Retina (tissue), 1 donor: ENCODE measurements at places on chromosomes 1 and 21.

DNA sequence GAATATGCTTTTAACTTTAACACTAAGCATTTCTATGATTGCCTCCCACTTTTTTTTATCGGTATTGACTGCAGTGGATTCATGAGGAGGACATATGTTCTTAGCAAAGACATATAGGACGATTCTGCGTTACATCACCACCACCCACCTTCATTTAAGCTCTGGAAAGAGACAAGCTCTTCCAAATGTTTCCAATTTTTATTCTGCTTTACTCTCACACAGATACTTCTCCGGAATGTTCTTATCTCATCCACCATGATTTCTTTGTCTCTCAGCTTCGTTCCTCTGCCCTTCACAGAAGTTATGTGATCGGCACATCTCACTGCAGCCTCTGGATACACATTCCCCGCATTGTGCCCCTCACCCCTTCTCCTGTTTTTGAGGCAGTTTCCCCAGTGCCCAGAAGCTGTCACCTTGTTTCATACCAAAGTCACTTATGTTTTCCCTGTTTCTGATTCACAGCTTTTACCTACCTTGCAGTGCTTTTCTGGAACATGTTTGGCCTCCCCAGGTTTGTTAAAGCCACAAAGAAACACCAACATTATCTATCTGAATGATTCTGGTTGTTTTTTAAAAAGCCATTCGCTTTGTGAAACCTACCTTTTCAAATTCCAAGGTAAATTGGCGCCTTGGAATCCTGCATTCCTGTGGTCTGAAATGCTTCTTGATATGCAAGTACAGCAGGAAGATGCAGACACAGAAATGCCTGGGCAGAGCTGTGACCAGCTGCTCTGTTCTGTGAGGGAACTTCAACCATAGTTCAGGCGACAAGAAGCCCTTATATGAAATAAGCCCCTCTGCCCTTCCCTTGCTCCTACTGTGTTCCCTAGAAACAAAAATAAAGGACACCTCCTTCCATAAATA, 1020.2 kb downstream of the TTLL7 start:
- DNase-seq: no peak

- no peak for DNase-seq
These were observed 15.5 kb upstream of the LEPR start for GRCh38 chr1:65404941-65405340.

GRCh38 chr1:158794247-158794646, 13.2 kb upstream of the OR6N2 start:
- no peak for DNase-seq

GRCh38 chr1:115430441-115431158, 92.6 kb upstream of the NGF start:
- DNase-seq: no peak

- no peak for DNase-seq
These were observed 65.9 kb downstream of the FMO4 start for GRCh38 chr1:171379846-171380245.

GRCh38 chr1:36321119-36321951, 2.1 kb downstream of the EVA1B start:
- DNase-seq: peak; percentile 89

DNA sequence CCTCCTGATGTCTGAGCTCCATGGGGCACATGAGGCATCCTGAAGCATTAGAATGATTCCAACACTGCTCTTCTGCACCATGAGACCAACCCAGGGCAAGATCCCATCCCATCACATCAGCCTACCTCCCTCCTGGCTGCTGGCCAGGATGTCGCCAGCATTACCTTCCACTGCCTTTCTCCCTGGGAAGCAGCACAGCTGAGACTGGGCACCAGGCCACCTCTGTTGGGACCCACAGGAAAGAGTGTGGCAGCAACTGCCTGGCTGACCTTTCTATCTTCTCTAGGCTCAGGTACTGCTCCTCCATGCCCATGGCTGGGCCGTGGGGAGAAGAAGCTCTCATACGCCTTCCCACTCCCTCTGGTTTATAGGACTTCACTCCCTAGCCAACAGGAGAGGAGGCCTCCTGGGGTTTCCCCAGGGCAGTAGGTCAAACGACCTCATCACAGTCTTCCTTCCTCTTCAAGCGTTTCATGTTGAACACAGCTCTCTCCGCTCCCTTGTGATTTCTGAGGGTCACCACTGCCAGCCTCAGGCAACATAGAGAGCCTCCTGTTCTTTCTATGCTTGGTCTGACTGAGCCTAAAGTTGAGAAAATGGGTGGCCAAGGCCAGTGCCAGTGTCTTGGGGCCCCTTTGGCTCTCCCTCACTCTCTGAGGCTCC, 11.1 kb upstream of the RASSF5 start:
- no peak for DNase-seq

- no peak for DNase-seq
These were observed 130.3 kb upstream of the C21orf91 start for GRCh38 chr21:17949421-17949820.

- no peak for DNase-seq
These were observed 140.3 kb upstream of the ATP1B1 start for GRCh38 chr1:168966217-168966616.

DNA sequence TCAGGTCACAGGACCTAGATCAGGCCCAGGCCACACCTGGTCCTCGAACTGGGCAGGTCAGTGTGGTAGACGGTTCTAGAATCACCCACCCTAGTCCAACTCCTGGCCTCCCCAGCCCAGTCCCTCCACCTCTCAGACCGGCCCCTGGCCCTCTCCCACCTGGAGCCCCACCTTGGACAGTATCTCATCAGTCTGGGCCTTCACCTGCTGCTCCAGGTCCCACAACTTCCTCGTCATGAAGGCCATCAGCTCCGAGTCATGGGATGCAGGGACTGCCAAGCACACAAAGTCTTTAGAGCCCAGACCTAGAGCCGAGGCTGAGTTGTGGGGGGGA, 8.7 kb downstream of the UBXN11 start:
- no peak for DNase-seq

DNA sequence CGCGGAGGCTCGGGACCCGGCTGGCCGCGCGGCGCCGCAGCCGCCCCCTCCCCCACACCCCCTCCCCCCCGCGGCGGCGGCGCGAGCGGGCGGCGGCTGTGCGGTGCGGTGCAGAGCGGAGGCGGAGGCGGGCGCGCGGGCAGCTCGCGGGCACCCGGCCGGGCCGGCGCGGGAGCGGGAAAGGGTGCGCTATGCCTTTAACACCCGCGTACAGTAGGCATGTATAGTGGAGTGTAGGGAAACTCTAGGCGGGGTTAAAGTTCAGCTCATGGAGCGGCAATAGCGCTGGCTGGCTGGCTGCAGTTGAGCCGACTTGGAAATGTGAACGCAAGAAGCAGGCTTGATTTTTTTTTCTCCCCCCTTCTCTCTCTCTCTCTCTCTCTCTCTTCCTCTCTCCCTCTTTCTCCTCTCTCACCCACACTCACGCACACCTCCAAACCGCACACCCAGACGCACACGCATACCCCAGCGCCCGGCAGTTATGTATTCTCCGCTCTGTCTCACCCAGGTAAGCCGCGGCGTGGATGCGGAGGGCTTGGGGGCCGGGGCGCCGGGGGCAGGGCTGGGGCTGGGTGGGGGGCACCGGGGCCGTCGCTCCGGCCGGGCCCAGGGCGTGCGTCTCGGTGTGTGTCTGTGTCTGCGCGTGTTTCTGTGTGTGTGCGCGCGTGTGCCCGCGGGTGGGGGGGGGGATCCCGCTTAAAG, at the start of gene NFIA:
TSS of gene NFIA (plus strand) at position 251 of the 702 bp plus-strand sequence.
- peak; percentile 82 for DNase-seq

GRCh38 chr1:29842130-29842529, 605.8 kb downstream of the PTPRU start:
- no peak for DNase-seq

DNA sequence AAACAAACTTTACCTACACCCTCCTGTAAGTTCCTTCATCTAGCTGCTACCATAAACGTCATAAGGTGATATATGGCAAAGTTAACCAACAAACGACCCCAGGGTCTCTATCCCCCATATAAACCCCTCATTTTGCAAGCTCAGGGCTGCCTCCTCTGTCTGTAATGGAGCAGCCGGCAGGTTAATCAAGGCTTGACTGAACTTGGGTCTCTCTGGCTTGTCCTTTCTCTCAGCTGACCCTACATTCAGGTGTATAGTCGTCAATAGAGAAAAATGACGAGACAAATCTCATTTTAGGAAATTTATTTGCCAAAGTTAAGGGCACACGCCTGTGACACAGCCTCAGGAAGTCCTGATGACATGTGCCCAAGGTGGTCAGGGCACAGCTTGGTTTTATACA, 67.4 kb downstream of the WDR4 start:
- DNase-seq: no peak
